Stimulated activated CD4-positive, alpha-beta T cell treated with anti-CD3 and anti-CD28 coated beads, Interleukin-2, amount 100 ng/mL, for 24 hours (primary cell): ENCODE measurements at places on chromosomes 13 and 19.

DNA sequence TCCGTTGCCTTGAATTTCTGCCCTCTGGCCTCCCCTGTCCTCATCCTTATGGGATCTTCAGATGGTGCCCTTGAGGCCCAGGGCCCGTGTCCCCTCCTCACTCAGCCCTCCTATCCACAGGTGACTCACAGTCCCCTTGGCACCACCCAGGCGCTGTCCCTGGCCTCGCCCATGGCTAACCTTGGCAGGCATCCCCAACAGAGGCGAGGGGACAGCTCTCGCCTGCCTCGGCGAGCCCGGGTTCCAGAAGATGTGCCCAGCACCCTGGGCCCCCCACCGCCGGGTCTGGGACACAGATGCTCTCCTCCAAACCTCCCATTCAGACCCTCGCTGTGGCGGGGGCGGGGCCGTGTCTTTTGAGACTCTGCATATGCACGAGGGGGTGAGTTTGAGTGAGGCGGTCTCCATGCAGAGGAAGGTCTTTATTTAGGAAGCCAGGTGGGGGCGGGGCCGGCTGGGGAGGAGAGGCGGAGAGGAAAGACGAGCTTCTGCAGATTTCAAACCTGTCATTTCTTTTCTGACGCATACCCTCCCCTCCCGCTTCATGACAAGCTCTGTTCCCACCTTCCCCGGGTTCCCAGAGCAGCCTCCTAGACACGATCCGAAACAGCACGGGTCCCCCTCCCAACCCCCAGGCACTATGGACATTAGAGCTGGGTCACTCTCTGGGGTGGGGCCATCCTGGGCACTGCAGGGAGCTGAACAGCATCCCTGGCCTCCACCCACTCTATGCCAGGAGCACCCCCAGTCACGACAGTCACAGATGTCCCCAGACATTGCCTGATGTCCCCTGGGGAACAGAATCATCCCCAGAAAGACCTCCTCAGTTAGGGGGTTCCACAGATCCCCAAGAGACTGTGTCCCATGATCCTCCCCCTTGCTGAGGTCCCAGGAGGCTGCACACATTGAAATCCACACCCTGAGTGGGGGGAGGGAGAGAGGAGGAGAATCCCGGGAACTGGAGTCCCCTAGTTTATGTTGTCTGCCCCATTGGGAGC is 48.5 kb downstream of the GNG7 start:
- no peak for DNase-seq

GRCh38 chr13:75675421-75675820 is 39.3 kb downstream of the LMO7 start:
- no peak for DNase-seq

DNA sequence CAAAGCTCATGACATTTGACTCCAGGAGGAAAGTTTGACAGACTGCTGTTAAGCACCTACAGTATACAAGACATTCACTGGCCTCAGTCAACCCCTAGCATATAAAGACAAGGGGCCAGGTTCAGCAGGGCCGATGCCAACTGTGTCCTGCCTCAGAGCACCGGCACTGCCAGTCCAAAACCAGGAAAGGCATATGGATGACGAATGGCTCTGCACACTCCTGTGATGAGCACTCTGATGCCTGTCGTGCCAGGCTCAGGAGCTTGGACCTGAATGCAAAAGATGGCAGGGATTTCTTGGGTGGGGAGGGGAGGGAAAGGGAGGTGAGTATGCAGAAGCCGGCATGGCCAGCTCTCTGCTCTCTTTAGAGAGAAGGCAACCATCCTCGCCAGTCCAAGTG is 38.9 kb downstream of the COL4A1 start:
- DNase-seq, result no peak

DNA sequence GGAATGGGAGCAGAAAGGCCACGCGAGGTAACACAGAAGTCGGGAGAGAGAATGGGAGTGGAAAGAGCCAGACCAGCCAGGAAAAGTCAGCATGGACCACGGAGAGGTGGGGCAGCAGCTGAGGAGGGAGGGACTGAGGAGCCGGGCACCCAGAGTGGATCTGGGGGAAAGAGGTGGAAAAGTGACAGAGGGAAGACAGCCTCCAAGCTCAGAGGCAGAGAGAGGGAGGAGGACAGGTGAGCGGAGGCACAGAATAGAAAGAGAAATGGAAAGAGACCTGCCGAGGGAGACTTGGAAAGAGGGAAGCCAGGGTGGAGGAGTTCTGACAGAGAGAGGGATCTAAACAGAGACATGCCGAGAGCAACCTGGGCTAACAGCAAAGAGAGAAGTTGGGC is 1.6 kb downstream of the GRIK5 start:
- DNase-seq, result no peak

DNA sequence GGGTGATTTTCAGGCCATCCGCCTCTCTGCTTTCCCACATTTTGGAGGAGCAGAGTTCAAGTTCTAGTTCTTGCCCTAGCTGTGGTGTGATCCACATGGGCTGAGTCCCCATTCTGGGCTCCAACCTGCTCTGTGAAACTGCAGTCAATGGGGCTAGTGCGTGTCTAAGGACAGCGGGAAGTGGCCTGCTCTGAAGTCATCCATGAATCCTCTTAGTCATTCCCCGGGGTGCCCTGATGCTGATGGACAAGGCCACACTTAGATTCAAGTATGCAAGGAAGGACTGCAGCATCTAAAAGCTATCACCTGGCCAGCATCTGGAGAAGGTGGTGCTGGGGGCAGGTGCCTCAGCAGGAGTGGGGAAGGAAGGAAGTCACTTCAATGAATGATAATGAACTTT is 94.6 kb downstream of the TSHZ3 start:
- DNase-seq, result no peak

DNA sequence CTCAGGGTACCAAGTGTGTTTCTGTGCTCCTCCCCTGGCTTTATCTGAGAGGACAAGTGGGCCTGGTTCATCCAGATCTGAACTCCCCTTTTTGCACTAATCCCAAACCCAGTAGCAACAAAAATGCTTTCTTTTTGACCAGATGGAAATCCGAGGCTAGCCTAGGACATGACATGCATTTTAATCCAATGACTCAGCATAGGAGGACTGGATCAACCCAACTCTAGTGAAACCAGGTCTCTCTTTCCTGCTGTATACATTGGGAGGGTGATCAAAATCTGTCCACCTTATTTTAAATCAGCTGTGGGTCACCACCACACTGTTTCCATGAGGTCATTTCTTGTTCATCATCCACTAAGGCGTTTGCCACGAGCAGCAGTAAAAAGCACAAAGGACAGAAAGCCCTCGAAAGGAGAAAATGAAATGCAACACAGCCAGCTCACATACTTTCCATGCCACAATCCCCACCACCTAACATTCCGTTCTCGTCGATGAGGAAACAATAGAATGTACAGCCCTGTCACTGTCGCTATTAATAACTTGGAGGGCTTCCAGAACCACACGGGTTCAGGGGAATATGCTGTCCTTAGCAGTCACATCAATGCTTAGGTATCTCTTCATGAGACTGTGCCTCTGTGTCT is 543.0 kb downstream of the IRS2 start:
- no peak for DNase-seq

DNA sequence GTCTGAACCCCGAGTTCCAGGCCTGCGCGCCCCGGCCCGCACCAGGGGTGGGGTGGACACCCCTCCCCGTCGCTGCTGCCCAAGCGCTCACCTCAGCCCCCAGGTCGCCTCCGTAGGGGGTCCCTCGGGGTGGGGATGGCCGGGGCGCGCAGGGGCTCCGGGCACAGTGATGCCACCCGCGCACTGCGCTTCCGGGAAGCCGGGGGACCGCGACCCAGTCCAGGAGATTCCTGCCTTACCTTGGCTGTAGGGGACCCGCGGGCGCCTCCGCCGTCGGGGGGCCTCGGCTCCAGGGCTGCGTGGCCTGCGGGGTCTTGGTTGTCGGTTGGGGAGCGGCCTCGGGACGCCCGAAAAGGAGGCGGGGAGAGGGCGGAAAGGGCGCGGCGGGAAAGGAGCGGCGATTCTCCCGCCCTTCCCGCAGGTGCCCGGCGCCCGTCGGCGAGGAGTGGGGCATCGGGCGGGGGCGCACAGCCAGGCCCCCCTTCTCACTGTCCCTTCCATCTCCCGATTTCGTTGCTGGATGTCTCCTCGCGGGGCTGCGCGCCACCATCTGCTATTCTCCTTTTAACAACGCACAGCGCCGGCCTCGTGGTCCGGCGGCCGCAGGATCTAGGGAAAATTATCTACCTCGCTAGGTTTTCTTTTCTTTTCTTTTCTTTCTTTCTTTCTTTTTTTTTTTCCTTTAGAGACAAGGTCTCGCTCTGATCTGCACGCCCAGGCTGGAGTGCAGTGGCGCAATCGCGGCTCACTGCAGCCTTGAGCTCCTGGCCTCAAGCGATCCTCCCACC is at the start of gene KEAP1:
TSS of gene KEAP1 (minus strand) at position 355 of the 788 bp plus-strand sequence. CDS start 3,323 bp downstream, outside the sequence.
- peak; percentile 52 for DNase-seq

DNA sequence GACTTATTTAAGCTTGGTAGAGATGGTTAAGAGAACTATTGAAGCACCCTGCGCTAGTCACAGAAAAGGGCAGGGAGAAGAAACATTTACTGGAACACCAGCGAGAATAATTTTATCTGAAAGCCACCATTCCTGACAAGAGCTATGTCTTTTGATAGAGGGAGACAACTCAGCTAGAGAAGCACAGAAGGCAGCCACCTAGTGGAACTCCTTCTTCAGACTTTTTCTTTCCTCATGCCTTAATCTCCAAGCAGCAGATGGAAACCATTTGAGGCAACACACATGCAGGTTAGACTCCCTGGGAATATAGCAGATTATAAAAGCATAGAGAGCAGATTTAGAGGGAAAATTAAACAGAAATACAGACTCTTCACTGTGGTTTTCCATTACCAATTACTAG is 813.4 kb downstream of the SLITRK6 start:
- DNase-seq, result no peak

DNA sequence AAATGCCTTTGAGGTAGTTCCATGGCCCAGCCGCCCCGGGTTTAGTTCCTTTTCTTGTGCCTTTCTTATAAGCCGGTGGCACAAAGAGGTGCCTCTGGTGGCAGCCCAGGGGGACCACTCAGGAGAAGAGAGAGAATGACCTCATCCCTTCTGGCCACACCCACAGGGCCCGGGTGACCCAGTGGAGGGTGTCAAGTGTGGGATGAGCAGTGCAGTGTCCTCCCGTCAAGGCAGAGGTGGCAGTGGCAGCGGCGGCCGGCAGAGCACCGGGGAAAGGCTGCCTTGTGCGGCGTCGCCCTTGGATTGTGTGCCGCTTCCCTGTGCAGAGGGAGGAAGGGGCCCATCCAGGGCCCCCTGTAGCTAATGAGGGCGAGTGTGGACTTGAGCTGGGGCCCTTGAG is 47.9 kb downstream of the KDM4B start:
- DNase-seq, result no peak

- DNase-seq, result no peak
These were observed 282.4 kb downstream of the MYO16 start for GRCh38 chr13:108911807-108912206.

- DNase-seq, result no peak
These were observed 15.0 kb upstream of the QTRT1 start for GRCh38 chr19:10686193-10686592.

DNA sequence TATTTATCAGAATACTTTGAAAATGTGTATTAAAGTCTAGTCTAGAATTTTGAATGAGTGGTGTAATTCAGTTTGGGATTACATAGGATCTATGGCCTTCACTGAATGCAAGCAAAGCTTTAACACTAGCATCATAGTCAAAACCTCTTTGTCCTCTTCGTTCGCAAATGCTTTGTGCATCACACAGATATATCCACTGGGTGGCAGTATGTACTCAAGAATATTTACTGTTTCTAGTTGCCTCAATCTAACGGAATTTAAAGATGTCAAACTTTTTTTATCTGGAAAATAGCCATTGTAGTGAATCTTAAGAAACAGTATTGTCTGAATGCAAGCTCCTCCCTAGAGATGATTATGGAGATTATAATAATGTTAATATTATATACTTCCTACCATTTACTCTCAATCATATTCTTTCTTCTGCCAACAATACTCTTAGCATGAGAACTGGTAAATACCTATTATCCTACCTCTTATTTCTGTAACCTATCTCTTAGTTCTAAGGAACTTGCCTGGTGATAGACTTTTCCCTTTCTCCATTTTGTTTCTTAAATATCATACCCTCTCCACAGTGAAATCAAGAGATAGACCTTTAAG is 25.8 kb downstream of the LACC1 start:
- DNase-seq, result peak; percentile 23

- no peak for DNase-seq
These were observed 80.0 kb downstream of the SCGB2B2 start for GRCh38 chr19:34596989-34597388.

DNA sequence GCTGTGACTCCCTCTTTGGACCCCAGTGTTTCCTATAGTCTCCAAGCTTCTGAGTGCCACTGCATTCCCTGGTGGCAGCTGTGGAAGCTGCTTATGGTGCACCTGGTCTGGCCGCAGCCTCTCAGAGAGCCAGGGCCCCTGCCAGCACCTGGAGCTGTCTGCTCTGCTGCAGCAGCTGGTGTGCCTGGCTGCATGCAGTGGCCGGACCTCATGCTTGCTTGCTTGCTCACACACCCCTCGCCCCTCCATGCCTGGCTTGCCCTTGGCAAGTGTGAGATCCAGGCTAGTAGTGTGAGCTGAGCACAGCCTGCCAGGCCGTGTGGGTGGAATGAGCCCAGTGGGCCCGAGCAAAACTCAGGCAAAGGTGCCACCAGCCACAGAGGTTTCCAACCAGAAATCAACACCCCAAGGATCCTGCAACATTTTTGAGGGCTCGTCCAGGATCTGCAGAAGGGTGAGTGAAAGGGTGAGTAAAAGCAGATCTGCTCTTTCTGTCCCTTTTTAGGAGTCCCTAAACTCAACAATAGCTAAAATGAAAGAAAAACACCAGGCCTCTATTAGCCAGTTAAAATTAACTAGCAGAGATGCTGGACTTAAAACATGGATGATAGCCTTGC is 7.6 kb upstream of the MLLT1 start:
- DNase-seq, result no peak

DNA sequence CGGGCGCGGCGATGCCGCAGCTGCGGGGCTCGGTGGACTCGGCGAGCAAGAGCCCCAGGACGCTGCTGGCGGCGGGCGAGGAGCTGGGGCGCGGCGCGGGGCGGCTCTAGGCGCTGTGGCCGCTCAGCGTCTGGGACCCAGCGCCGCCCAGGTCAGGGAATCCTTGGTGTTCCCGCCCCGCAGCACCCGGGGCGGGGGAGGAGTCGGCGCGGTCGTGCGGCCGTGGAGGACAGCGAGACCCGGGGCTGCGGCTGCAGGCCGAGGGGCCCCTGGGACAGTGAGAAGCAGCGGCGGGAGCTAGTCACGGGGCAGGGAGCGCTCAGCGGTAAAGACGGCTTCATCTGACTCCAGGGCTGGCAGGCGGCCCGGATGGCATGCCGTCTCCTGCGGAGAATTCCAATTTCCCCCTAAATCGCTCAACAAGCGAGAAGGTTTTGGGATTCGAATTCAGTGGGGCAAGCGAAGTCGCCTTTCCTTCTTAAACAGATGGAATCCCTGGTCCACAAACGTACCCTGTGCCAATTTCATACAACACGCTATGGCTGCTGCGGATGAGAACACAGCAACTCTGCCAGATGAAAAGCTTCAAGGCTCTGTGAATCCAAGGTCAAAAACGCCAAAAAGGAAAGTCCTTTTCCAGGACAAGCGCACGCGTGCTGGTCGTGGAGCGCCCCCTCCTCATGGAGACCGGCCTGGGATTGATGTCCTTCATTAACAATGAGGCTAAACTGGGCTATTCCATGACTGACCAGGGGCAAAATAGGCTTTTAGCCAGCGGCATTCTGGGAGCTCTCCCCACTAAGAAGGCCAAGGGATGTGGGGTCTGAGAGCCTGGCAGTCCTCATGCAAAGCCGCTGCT is 4.2 kb upstream of the ZSCAN4 start:
- DNase-seq, result no peak

GRCh38 chr13:41407380-41407779 is 50.0 kb upstream of the RGCC start:
- no peak for DNase-seq
